Purkinje cell (primary cell): ENCODE measurements at places on chromosomes 4 and X. TPM values are rescaled to one million over a fixed set of nuclear protein-coding genes. Genes with fewer than 3 reads are reported as not detected.

The MAGEB2 gene
- polyA plus RNA-seq = not detected in 2 replicates

The DAPP1 gene
- not detected in 2 replicates for polyA plus RNA-seq

The PDGFRA gene
- polyA plus RNA-seq = 0.94 and 1.2 TPM in 2 replicates

The GPR82 gene
- 0.42 and 0.85 TPM in 2 replicates for polyA plus RNA-seq

The ENPP6 gene
- 0.70 TPM in 1 of 2 replicates, not detected in the other for polyA plus RNA-seq
